ENCODE measurements at places on chromosomes 4 and X.

- DNase-seq, result no peak
Observed at GRCh38 chr4:19707876-19708275, 543.8 kb upstream of the SLIT2 start.

GRCh38 chr4:89863533-89863932 lies 26.6 kb upstream of the SNCA start:
- no peak for DNase-seq

DNA sequence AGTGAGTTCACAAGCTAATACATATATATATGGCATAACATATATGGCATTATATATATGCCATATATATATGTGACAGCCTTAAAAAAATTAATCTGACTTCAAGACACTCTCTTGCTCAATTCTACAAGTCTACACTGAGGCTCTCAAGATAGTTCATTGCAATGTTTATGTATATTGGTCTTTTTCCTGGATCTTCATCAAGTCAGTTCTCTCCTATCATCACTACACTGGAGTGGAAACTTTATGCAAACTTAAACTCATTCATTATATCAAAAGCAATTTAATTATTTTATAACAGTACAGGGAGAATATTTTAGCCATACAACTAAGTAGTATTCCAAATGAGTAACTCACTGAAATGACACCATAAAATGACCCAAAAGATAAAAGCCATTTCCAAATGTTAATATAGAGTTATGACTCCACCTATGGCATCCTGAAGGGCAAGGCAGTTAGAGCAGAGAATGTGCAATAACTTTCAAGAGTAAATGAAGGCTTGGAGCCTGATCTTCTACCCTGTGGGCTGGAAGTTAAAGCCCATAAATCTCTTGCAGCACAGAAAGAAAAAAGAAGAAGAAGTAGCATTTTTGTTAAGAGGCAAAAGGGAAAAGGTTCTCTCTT lies 176.3 kb upstream of the SLIT2 start:
- no peak for DNase-seq

DNA sequence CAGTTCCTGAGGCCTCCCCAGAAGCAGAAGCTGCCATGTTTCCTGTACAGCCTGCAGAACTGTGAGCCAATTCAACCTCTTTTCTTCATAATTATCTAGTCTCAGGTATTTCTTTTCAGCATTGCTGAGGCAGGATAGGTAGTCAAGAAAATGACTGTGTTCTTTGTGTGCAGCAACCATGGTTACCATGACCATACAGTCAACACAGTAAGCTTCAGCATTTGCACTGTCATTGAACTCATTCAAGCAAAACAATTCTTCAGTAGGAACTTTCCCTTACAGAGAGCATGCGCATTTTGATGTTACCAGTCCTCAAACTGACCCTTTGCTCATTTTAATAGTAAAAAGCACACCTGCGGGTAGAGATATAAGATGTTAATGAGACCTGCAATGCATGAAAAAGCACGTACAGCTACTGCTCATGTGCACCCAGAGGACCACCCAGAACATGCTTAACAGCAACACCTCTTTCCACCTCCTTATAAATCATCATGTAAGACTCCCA lies 180.8 kb downstream of the PRKX start:
- no peak for DNase-seq

- no peak for DNase-seq
Observed at GRCh38 chr4:176631611-176632010, 161.1 kb downstream of the VEGFC start.
